ENCODE measurements at places on chromosomes 2 and 18.

GRCh38 chr18:23872701-23873550, 141.6 kb upstream of the TTC39C start:
- peak; percentile 50 for DNase-seq

GRCh38 chr2:67965246-67965645, 97.6 kb downstream of the C1D start:
- no peak for DNase-seq

- no peak for DNase-seq
Measured at GRCh38 chr2:173307293-173307692, 47.4 kb upstream of the CDCA7 start.

- no peak for DNase-seq
Measured at GRCh38 chr2:227513113-227513512, 41.2 kb downstream of the AGFG1 start.

GRCh38 chr2:88903749-88904353, 212.4 kb downstream of the RPIA start:
- DNase-seq, result peak; percentile 17

GRCh38 chr2:65390134-65390533, 42.3 kb downstream of the SPRED2 start:
- DNase-seq, result no peak

- DNase-seq, result peak; percentile 86
Measured at GRCh38 chr18:23231340-23232021, 96.2 kb downstream of the CABLES1 start.

GRCh38 chr18:42773870-42774269, 341.6 kb downstream of the RIT2 start:
- DNase-seq, result no peak

DNA sequence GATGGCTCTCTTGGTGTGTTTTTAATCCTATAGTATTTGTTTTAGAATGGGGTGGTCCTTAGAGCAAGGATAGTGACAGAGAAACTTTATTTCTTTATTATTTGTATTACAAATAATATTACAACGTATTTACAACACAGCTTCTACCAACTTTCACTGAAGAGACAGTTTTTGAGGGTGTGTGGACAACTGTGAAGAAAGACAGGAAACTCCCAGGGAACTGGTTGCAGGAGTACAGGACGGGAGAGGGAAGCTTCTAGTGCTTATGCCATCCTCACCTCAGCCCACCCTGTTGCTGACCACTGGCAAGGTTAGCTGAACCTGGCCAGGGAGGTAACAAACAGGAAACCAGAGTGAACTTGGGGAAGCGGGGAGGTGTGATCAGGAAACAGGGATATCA, 251.7 kb downstream of the BCL11A start:
- DNase-seq, result no peak

- no peak for DNase-seq
Measured at GRCh38 chr2:239575931-239576445, 175.2 kb upstream of the HDAC4 start.

- DNase-seq, result no peak
Measured at GRCh38 chr18:51226587-51227350, 29.3 kb upstream of the MEX3C start.

- DNase-seq, result no peak
Measured at GRCh38 chr2:10665833-10666232, 23.9 kb downstream of the NOL10 start.

DNA sequence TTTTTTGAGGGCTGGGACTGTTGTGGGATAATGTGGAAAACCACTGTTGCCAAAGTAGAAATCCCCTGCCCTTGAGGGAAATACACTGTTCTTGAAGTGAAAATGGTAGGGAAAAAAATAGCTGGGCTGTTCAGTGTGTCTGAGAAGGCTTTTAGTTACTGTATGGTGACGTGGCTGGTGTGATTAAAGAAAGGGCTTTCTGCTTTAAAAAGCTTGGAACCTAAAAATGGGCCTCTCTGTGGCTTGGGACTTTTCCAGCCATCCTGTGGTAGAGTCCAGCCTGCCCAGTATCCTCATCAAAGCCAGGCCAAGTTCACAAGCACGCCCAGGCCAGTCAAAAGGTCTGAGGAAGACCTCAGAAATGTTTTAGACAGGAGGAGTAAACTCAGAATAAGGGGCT, 6.8 kb downstream of the MGAT5 start:
- no peak for DNase-seq

GRCh38 chr2:123047186-123047585, 977.9 kb upstream of the CNTNAP5 start:
- no peak for DNase-seq

DNA sequence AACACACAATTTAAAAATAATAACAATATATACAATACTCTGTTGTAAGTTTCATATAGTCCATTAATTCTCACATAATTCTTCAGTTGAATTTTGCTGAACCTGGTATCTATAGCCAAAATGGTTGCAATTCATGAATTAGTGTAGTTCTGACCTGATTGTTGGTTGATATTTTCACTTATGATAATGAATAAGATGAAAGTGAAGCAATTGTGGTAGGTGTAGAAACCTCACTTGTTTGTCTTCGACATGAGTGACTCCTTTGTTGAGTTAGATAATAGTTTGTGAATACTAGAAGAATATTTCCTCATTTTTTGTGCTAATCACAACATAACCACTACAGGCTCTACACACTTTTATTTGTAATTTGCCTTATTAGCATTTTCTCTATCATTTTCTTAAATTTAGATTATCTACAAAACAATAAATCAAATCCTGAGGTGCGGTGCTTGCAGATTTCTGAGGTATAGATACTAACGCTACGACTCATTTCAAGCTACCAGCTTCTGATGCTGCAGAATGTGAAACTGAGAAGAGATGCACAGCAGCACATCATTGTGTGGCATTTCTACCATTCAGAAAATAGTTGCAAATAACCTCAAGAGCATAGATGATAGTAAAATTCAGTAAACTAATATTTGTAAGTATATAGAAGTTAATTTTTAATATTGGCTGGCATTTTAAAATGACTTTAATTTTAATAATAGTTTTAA, 117.9 kb downstream of the KCNH7 start:
- no peak for DNase-seq

DNA sequence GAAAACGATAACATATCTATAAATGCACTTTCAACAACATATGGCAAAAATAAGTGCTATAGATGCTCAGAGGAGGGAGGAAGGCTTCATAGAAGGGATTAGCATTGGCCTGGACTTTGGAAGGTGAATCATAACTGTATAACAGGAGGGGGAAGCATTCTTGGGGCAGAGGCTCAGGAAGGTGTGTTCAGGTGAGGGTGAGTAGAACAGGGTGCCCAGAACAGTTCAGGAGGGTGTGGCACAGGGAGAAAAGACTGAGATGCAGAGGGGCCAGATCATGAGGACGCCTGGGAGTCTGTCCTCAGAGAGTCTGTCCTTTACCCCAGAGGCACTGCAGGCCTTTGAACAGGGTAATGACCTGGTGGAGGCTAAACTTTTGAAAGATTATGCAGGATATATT, 29.3 kb upstream of the MEP1B start:
- no peak for DNase-seq

DNA sequence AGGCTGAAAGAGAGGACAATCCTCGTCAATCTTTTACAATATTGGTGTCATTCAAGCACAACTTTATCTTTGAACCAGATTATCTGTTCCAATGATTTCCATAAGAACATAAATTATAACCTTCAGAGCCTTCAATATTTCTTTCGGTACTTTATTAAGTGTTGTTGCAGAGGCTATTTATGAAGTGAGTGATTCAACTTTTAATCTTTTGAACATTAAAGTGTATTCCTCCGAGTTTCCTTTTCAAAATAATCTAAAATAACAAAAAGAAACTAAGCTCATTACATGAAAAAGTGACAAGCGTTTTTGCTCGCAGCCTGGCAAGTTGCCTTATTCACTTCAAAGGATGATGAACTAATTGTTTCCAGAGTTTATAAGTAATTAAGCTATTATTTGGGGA, 149.0 kb downstream of the MEIS1 start:
- no peak for DNase-seq

DNA sequence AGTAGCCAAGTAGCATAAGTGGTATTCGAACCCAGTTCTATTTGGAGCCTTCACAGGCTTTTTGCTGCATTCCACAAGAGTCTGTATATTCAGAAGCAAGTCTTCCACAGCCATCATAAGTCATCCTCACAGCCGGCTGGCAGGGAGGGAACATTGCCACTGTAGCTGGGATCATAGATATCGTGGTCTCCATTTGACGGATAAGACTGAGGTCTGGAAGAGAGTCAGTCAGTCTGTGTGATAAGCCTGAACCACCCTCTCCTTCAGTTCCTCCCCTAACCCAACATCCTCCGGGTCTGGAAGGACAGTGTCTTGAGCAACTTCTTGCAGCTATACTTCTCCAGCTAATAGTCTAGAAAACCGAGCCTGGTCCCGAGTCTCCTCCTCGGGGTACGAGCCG, 17.0 kb upstream of the C1QL2 start:
- no peak for DNase-seq

DNA sequence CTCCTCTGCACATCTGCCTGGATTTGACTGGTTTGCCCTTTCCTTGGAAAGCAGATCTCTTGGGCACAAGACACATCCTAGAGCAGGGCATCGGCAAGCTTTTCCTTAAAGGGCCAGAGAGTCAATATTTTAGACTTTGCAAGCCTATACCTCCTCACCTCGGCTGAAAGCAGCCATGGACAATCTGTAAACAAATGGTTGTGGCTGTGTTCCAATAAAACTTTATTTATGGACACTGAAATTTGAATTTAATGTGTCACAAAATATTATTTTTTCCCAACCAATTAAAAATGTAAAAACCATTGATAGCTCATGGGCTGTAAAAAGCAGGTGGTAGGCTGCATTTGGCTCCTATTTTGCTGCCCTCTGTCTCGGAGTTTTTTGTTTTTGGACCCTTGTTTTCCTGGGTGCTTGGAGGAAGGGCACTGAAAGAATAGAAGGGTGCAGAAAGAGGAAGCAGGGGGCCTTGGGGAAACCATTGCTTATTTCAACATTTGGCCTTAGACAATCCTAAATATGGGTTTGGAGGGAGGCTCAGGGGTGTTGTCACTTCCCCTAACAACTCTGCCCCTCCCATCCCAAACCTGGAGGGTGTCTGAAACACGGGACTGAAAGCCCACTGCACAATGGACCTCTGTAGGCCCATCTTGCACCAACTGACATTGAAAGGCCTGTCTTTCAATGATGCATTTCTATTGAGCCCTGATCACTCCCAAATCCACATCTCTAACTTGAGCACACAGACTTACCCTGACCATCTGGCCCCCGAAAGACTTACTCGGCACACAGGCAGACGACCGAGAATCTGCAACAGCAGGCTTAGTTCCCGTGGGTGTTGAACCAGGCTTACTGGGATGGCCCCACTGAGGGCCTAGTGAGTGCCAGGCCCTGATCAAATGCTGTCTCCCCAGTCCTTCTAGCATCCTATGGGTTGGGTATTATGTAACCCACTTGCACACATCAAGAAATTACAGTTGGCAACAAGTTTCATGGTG, 7.1 kb upstream of the ZFP36L2 start:
- DNase-seq, result no peak

GRCh38 chr2:128027278-128027800, 520 bp downstream of the SAP130 start:
- DNase-seq, result peak; percentile 100

GRCh38 chr2:130372055-130372832, 16.4 kb downstream of the PTPN18 start:
- peak; percentile 72 for DNase-seq

DNA sequence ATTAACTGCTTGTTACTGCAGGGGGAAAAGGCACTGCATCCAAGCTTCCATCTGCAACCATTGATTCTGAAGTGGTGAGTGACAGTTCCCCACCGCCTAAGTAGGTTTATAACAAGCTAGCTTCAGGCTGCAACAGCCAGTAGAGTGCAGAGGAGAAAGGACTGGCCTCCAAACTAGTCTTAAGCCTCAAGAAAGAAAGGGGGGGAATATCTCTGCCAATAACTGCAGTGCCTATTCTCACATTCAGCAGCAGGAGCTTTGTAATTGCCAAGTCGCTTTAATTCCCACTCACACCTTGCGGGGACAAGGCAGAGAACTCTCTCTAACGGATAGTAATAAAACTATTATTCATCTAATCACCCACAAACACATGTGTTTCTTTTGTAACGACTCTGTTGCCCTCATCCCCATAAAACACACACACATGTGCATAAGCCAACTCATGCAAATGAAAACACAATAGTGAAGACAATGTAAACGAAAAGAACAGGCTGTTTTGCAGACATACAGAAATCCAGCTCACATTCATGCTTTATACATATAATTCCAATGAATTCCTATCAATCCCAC, 1963.3 kb upstream of the PIK3C3 start:
- no peak for DNase-seq

DNA sequence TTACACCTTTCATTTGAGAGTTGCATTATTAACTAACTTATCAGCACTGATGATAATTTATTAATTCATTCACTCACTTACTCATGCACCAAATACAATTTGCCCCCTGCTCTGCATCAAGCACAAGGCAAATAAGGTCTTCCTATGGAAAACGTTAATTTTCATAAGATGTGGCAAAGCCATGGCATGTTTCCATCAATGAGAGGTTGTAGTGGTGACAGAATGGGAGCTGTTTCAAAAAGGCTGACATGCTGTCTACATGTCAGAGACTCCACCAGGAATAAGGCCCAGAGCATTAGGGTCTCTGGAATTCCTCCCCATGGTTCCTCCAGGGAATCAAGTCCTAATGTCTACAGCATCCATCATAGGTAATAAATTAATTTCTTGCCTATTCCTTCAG, 978.8 kb downstream of the TMEM182 start:
- no peak for DNase-seq

DNA sequence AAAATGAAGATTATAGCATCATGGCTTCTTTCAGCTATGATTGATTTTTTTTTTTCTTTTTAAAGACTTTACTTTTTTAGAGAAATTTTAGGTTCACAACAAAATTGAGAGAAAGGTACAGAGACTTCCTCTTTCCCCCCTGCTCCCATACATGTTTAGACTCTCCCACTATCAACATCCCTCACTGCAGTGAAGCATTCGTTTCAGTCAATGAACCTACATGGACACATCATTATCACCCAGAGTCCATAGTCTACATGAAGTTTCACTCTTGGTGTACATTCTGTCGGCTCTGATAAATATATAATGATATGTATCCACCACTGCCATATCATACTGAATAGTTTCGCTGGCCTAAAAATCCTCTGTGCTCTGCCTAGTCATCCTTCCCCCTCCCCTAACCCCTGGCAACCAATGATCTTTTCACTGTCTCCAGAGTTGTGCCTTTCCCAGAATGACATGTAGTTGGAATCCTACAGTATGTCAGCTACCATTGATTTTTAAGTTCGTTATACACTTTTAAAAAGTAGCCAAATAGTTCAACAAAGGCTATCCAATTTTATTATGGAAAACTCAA, 86.8 kb downstream of the GPD2 start:
- DNase-seq, result no peak

DNA sequence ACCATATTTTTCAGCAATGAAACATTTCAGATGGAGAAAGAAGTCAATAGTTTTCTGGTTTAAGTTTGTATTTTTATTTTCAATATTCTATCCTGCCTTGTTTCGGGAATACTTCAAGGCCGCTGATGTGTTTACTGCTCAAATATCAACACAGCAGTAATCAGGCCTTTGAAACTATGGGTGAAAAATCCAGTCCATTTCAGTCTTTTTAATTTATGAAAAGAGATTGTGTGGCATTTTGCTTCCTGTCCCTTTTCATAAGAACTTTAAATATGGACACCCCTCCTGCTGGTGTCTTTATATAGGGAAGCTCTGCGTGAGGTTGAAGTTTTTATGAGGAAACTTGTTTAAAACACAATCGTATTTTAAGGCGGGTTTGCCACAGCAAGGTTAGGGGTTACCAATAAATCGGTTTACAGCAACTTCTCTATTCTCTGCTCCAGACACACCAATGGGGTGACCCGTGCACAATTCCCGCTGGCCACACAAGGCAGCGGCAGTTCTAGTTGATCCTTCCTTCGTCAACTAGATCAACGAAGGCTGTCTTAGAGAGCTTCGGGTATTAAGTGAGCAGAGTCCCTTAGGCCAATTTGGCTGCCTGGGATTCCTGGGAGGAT, 1.2 kb upstream of the TANC1 start:
- DNase-seq, result no peak

Measured in CD4-positive, alpha-beta T cell treated with Interleukin-17A for 1 hour (primary cell).